Fibroblast of skin of scalp (primary cell): ENCODE measurements at places on chromosomes 1 and 21.

- DNase-seq, result peak; percentile 74
These were observed 11.6 kb upstream of the TNFSF18 start for GRCh38 chr1:173062150-173062938.

GRCh38 chr1:202002507-202002906 is 7.9 kb upstream of the ELF3 start:
- no peak for DNase-seq

DNA sequence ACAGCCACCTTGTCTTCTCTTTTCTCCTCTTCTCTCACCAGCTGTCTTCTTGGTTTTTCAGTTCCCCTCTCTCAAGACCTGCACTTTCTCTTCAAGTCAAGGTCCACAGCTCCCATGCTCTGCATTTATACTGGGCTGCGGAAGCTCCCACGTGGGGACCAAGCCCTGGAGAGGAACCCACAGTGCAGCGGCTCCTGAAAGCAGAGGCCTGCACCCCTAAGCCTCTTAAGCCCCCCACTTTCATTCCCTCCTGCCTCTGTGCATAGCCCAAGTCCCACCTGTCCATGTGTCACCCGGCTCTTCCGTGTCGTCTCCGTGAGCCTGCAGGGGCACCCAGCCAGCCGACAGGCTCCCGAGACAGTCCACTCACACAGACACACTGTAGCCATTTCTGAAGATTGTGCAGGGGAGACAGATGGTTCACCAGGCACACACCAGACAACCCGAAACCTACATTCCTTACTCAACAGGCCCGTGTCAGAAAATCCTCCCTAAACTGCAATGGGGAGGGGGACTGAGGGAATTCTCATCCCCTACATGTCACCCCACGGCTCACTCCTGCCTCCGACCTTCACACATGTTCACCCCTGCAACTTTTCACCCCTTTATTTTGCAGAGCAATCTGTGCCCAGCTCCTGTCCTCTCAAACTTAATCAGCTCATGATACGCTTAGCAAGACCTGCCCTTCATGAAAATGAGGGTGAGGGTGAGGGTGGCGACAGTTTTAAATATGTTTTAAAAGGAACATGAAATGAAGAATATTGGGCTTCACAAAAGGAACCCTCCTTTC is 6.3 kb downstream of the MX2 start:
- DNase-seq, result no peak

- peak; percentile 65 for DNase-seq
These were observed 147.0 kb downstream of the GABPA start for GRCh38 chr21:25881524-25882376.

DNA sequence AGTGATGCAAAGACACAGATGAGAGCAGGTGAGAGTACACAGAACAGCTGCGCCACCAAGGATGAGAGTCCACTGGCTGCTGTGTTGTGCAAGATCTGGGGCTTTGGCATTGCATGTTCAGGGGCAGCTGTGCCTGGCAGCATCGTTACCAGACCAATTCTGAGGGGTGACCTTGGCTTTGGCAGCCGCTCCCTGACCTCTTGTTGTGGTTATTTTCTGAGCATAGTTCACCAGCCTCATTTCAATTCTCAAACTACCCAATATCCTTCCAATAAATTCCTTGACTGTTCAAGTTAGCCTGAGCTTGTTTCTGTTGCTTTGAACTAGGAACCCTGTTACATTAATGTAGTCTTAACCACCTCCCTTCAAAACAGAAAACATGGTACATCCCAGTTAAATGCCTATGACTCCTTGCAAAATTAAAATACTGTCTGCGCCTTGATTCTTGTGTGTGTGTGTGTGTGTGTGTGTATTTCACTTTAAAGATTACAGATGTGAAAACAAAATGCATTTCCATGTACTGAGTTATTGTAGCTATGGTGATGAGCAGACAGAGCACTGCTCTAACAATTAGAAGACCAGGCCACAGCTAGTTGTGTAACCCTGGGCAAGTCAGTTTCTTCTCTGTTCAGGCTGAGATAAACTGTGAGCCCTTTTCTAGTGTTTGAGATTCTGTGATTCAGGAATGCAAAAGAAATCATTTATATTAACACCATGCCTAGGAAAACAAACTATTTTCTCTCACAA is 106.3 kb upstream of the GUCA2B start:
- no peak for DNase-seq

- DNase-seq, result peak; percentile 43
These were observed 1.4 kb downstream of the GUK1 start for GRCh38 chr1:228141226-228142044.

- no peak for DNase-seq
These were observed 677 bp upstream of the HSD11B1 start for GRCh38 chr1:209703834-209704504.

DNA sequence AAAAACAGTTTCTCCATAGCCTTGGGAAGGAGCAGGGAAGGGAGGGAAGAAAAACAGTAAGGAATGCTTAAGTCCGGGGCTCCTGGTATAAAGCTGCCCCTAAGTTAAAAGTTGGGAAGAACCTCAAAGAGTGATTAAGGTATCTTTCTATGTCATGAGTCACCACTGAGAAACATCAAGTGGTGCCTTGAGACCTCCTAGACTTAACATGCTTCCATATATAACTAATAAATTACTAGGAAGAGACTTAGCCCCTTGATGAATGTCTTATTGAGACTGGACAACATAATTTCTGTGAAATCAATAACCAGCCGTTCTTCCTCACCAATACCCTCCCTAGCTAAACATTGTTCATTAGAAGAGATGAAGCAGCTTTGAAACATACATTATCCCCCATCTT is 121.8 kb upstream of the SLC44A3 start:
- DNase-seq, result peak; percentile 47

GRCh38 chr1:8671306-8671917 is 146.0 kb downstream of the RERE start:
- DNase-seq, result peak; percentile 77

GRCh38 chr1:150650193-150650592 is 20.8 kb upstream of the ENSA start:
- no peak for DNase-seq

- no peak for DNase-seq
These were observed 29.1 kb upstream of the TRABD2B start for GRCh38 chr1:48026275-48026674.

DNA sequence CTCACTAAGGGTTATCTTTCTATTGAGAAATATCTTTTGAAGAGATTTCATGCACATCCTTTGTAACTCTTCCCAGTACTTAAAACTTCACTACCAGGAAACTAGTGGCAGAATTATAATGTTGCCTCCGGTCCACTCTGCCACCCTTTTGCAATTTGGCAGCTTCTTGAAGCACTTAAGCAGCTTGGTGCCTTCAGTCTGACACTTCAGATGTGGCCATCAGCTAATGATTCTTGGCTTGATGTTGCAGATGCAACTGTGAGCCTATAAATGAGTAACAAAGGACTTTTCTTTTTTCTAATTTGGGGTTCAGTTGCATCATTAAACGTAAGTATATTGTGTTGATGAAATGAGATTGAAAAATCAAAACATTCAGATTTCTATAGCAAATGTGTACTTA is 187.5 kb upstream of the C21orf91 start:
- no peak for DNase-seq

DNA sequence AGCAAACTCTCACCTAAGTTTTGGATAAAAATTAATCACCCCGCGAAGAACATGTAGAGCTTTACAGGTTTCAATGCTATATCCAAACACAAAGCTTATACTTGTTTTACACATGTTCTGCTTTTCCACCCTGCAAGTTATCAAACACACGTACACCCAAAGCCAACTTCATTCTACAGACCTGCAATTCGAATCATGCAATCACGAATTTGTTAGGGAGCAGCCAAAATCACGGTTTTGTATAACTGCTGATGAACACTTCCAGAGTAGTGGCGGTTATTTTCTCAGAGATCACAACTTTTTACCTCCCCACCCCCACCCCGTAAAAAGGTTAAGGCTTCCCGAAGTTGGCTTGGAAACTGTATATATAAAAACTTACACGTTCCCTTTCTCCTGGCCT is 1.4 kb downstream of the HMGN1 start:
- DNase-seq, result no peak

- DNase-seq, result no peak
These were observed 7.7 kb downstream of the EPRS1 start for GRCh38 chr1:220038640-220039039.

GRCh38 chr1:164678136-164678700 is 119.2 kb downstream of the PBX1 start:
- DNase-seq, result no peak

DNA sequence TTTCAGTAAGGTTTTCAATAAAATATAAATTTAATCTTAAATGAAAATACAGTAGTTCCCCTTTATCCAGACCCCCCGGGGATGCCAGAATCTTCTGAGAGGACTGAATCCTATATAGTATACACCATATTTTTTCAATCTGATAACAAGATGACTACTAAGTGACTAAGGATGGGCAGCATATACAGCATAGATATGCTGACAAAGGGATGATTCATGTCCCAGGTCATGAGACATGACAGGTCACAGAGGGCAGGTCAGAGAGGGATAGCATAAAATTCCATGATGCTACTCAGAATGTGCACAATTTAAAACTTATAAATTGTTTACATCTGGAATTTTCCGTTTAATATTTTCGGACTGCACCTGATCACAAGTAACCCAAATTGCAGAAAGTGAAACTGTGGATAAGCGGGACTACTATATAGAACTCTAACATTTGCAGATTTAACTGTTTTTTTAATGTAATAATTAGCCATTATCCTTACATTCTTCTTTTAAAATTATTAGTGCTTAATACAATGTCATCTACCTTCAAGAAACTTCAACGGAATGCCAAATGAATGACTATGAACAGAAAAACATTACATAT is 48.8 kb downstream of the LRRC40 start:
- peak; percentile 20 for DNase-seq

- DNase-seq, result peak; percentile 54
These were observed 204.3 kb downstream of the SMYD3 start for GRCh38 chr1:246302711-246303317.

- no peak for DNase-seq
These were observed 16.9 kb downstream of the SLC19A1 start for GRCh38 chr21:45525153-45525909.

- DNase-seq, result no peak
These were observed 7.8 kb downstream of the ANGPTL7 start for GRCh38 chr1:11196945-11197344.

- no peak for DNase-seq
These were observed 447 bp upstream of the PAQR6 start for GRCh38 chr1:156248323-156248683.

GRCh38 chr1:54355931-54356679 is 50.1 kb downstream of the SSBP3 start:
- no peak for DNase-seq

DNA sequence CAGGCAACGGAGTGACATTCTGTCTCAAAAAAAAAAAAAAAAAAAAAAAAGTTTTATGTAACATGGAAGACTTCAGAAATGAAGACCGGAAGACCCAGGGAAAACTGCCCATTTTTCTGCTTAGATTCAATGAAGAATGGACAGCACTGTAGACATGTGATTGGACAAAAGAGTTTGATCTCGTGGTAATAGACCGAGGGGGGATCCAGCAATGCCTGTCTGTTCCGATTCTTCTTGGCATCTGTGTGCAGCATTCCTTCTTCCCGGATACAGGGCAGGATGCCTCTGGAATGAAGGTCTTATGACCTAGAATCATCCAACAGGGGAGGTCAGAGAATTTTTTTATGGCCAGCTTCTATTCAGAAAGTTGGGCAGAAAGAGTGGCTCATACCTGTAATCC is 5.6 kb upstream of the LYST start:
- no peak for DNase-seq

DNA sequence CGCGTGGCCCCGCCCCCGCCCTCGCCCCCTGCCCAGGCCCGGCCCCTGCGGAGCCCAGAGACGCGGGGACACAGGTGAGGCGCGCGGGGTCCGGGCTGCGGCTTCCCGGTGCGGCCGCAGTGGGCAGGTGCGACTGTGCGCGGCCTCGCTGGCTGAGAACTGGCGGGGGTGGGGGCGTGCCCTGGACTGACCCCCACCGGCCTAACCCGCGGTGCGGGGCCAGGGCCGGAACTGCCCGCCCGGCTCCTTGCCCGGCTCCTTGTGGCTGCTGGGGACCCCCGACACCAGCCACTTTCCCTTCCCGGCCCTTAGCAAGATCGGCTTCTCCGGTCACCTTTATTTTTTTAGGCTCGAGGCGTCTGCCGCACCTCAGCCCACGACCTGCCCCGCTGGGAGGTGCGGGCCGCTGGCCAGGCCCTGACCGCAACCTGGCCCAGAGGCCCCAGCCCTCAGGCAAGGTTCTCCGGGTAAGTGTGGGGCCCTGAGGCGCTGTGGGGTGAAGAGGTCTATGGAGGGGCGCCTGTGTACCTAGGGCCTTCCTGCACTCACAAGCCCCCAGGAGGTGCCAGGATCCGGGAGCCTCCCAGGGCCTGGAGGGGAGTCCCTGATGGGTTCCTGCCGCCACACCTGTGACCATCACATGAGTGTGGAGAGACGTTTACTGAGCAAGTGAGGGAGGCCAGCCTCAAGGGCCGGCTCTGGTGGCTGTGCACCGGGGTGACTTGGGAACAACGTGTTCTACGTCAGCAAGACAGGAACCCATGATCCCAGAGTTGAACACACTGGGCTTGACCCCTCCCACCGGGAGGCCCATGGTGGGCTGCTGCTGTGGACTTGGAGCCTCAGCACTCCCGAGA is at the start of gene SMIM1:
Gene SMIM1, plus strand, starts transcription at position 35 of the 857 bp plus-strand sequence. CDS start 2,625 bp downstream, outside the sequence.
- DNase-seq, result no peak

DNA sequence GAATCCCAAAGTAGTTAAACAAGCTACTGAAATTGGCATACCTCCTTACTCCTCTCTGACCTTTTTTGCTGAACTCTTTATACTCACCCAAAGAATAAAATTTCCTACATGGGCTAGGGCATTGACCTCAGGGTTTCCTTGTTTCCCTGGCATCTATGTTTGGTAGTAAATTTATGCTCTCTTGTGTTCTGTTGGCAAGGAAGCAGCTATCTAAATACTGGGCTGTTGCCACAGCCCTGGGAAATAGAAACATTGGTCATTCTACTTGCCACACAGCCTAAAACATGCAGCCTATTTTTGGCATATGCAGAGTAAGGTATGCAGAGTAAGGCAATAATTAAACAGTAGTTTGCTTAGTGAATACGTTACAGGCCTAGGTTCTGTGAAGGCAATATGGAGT is 351.4 kb downstream of the HLX start:
- DNase-seq, result no peak

DNA sequence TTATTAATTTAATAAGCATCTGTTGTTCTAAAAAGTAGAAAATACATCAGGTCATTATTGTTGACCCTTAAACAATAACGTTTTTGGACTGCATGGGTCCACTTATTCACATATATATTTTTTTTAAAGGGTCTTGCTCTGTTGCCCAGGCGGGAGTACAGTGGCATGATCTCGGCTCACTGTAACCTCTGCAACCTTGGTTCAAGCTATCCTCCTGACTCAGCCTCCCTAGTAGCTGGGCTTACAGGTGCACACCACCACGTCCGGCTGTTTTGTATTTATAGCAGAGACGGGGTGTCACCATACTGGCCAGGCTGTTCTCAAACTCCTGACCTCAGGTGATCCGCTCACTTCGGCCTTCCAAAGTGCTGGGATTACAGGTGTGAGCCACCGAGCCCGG is 53.0 kb downstream of the DAP3 start:
- DNase-seq, result no peak

GRCh38 chr1:187721216-187721615 is 892.5 kb downstream of the PLA2G4A start:
- DNase-seq, result no peak
